ENCODE measurements at places on chromosomes 4 and X.

GRCh38 chr4:162959046-162959445 lies 207.6 kb downstream of the NAF1 start:
- DNase-seq: no peak

GRCh38 chr4:94307231-94307871 lies 35.3 kb downstream of the HPGDS start:
- DNase-seq: no peak

DNA sequence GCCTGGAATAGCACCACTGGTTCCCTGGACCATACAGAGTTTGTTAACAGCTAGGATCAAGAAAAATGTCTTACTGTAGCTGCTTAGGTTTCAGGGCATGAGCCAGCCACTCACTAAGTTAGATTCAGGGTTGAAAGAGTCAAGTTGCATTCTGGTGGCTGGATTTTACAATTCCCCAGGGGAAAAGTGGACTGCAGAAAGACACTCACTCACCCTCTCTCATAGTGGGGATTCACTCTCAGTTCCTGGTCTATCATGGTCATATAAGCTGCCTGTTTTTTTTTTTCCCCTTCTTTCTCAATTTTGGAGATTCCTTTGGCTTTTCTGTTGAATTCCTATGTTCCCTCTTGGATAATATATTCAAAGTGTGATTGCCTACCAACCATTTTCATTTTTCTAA lies 744.2 kb upstream of the GRIA3 start:
- DNase-seq: no peak

DNA sequence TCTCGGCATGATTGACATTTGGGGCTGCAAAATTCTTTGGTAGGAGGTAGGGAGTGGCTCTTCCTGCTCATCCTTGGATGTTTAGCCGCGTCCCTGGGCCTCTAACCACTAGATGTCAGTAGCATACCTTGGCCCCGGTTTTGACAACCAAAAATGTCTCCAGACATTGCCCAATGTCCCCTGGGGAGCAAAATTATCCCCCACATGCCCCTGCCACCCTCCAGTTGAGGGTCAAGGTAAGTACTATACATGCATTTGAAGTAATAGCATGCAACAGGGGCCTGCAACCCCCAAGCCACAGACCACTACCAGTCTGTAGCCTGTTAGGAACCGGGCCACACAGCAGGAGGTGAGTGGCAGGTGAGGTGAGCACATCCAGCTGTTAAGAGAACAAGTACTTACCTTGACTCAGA lies 17.6 kb upstream of the KIAA1210 start:
- no peak for DNase-seq

GRCh38 chrX:95076449-95076848 lies 1402.4 kb downstream of the FAM133A start:
- DNase-seq: no peak

DNA sequence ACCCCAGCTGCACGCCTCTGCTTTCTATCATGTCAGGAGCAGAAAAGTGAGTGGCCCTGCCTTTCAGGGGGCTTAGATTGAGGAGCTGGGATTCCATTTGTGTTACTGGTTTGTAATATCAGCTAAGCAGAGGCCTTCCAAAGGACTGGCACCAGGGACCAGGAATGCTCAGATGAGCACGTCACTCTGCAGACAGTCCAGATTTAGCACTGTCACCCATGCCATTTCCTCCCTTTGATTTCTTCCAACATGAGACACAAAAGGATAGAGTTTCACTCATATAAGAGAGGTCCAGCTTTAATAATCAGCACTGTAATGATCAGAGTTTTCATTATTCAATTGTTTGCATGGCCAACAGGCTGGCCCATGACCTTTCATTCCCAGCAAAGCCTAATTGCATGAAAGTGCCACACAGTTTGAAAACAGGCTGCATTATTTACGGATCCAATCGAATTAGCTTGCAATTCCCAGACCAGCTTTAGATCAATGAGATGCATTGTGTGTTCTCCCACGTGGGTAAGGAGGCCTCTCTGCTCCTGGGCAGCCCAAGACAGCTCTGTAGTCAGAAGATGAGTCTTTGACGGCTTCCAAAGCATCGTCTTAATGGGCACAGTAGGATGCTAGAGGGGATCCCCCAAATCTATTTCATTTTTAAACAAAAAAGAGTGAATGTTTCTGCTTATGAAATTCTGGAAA lies 9.8 kb upstream of the SLC2A9 start:
- no peak for DNase-seq

GRCh38 chrX:53195401-53195800 lies 29.6 kb downstream of the KDM5C start:
- no peak for DNase-seq

DNA sequence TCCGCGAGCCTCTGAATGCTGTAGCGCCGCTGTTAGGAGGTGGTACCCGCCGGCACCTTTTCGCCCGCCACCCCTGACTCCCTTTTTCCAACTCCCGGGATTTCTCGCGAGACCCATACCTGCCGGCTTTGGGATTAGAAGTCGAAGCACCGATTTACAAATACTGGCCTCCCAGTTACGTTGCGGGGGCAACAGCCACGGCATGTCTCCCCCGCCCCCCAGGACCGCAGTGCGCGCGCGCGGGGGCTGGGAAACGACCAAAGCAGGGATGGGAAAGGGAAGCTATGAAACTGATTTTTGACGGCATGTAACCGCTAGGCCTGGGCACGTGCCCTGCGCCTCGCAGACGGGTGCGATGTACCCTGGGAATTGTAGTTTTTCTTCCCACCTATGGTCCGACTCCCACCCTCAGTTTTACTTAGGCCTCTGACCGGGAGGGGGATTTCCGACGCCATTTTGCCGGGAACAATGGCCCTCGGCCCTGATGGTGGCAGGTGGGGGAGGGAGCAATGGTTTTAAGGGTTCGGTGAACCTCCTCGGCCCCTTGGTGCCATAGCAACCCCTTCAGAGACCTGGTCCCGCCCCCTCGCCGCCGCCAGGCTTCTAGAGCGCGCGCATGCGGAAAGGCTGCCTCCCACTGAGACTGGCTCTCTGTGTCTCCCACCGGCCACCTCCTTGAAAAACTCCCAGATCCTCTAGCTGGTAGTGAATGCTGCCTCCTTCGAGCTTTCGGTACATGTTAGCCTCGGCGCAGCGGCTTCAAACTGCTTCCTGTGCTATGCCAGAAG lies 772 bp upstream of the WNK3 start:
- peak; percentile 55 for DNase-seq

DNA sequence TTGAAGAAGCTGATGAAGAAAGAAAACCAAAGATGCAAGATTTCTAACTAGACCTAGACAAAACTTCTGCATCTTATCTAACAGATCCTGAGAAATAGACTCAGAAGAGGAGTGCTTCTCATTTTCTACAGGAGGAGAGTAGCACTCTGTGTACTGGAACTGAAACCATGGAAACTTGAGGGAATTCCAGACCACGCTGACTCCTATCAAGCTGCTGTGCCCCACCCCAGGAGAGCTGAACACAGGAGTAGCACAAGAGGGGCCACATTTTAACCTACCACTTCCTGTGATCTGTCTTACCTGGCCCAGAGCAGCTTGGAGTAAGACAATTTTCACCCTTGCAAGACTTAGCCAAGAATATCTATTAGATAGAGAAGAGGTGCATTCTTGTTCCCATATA lies 248.9 kb downstream of the SCFD2 start:
- DNase-seq: no peak

- no peak for DNase-seq
Measured at GRCh38 chr4:30720021-30720660, at the start of gene PCDH7. Gene PCDH7, plus strand, starts transcription at chr4:30720369. Its CDS starts 1,054 bp downstream, at chr4:30721423.

GRCh38 chr4:107931775-107932321 lies 499 bp downstream of the CYP2U1 start:
- no peak for DNase-seq

GRCh38 chr4:48311896-48312295 lies 29.4 kb upstream of the SLAIN2 start:
- no peak for DNase-seq

DNA sequence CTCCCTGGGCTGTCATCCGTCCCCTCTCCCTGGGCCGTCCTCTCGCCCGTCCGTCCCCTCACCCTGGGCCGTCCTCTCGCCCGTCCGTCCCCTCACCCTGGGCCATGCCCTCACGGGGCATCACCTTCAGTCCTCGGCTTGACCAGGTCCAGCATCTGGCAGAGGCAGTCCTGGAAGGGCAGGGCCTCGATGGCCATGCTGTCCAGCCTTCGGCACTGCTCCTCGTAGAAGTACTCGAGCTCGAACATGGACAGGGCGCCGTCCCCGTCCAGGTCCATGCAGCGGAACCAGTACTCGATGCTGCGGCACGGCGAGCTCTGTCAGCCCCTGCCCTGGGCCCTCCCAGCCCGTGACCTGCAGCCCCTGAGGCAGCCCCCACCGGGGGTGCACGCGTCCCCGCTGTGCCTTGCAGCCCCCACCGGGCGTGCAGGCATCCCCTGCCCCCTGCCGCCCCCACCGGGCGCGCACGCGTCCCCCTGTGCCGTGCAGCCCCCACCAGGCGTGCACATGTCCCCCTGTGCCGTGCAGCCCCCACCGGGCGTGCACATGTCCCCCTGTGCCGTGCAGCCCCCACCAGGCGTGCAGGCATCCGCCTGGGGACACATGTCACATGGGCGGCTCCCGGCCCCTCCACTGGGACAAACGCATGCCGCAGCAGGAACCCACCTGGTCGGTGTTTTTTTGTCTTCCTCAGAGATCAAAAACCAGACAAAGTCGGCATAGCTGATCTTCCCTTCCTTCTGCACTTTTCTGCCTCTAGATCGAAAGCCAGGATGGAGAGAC lies 22.2 kb upstream of the GTPBP6 start:
- no peak for DNase-seq

GRCh38 chr4:185099940-185100339 lies 43.1 kb upstream of the SLC25A4 start:
- no peak for DNase-seq

GRCh38 chr4:138851391-138852335 lies 163.9 kb upstream of the NOCT start:
- no peak for DNase-seq

DNA sequence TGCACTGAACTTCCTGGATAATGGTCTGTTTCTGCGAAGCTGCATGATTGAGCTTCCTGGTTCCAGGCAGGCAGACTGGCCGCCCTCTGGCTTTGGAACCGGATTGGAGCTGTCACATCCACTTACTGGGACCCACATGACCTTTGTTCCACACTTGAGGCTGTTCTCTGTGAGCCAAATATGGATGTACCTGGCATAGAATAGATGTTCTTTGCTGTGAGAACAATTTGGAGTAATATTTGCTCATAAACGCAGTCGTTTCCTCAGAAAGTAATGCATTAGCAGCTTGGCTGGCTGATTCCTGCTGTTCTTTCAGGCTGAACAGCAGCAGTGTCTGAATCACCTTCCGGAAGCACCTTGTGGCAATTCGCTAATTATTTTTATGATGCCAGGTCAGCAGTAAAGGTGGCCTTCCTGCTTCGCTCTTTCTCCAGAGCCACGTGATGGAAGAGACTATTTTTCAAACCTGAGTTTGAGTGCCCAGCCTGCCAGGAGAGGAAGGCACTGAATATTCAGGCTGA lies 78.1 kb upstream of the BOD1L1 start:
- peak; percentile 75 for DNase-seq

GRCh38 chr4:78645853-78646757 lies 94.5 kb downstream of the ANXA3 start:
- no peak for DNase-seq

DNA sequence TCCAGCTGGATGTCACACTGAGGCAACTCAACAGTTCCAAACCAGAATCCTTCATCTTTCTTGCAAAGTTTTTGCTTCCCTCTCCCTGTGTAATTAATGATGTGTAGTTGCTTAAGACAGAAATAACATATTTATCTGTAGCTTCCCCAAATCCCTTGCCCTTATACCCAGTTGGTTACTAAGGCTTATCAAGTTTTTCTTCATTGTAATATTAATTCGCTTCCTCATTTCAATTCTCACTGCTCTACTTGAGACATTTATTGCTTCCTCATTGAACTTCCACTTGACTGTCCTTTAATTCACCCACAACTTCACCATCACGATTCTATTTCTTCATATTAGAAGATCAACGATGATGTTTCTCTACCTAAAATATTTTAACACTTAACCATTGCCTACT lies 386.6 kb upstream of the CPEB2 start:
- no peak for DNase-seq

All from NCI-H2029 (cell line).